CD8-positive, alpha-beta memory T cell (primary cell): ENCODE measurements at places on chromosomes 4 and X. TPM values are rescaled to one million over a fixed set of nuclear protein-coding genes. Genes with fewer than 3 reads are reported as not detected.
A peak's percentile ranks its signal among the peaks of the same experiment; 100 is the strongest.

WAS gene
- 33.5 TPM for polyA plus RNA-seq

GRCh38 chr4:122038896-122039295 lies 87.0 kb upstream of the TRPC3 start:
- no peak for DNase-seq

ABRAXAS1 gene
- polyA plus RNA-seq, result 8.1 TPM

SLC38A5 gene
- polyA plus RNA-seq, result 19.8 TPM

DNA sequence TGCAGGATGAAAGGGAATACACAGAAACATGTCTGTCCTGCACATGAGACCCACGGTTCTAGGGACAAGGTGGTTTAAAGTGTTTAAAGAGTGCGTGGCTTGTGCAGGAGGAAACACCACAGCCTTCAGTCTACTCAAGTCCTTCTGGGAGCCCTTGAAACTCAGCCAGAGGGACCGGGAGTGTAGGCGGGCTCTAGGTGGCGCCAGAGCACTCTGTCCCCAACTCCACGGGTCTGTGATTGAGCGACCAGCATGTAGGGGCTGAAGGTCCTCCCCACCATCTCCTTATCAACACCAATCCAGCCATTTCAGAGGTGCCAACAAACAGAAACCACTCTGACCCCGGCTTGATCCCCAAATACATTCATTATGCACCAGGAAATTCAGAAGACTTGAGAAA lies 82.0 kb upstream of the CLDN34 start:
- peak; percentile 50 for DNase-seq

TRIM75 gene
- not detected for polyA plus RNA-seq

- no peak for DNase-seq
These were observed 106.0 kb downstream of the ADRA2C start for GRCh38 chr4:3871881-3872833.

DNA sequence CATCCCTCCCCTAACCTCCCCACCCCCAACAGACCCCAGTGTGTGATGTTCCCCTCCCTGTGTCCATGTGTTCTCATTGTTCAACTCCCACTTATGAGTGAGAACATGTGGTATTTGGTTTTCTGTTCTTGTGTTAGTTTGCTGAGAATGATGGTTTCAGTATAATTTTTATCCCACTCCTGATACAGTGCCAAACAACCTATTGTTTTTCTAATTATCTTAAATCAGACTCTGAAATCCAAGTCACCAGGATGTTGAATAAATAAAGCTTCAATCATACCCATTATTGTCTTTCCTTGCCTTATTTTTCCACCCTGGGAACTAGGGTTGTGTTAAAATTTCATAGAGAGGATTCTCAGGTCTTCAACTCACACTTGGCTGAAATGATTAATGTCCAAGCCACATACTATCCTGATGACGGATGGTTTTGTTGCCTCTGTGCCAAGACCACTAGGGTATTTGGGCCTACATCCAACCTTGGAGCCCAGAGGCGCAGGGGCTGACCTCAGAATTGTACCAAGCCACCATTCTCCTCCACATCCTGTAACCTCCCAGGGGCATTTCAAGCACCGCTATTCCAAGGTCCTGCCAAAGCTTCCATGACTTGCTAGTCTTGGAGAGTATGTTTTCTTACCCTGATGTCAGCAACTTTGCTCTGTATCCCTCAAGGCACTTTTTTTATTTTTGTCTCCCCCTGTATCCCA lies 332.4 kb downstream of the ARHGAP24 start:
- no peak for DNase-seq

- no peak for DNase-seq
These were observed 18.2 kb downstream of the ANKRD50 start for GRCh38 chr4:124694306-124694705.

GRCh38 chr4:1328267-1329155 lies 18.5 kb upstream of the UVSSA start:
- no peak for DNase-seq

TMPRSS11D gene
- not detected for polyA plus RNA-seq

DNA sequence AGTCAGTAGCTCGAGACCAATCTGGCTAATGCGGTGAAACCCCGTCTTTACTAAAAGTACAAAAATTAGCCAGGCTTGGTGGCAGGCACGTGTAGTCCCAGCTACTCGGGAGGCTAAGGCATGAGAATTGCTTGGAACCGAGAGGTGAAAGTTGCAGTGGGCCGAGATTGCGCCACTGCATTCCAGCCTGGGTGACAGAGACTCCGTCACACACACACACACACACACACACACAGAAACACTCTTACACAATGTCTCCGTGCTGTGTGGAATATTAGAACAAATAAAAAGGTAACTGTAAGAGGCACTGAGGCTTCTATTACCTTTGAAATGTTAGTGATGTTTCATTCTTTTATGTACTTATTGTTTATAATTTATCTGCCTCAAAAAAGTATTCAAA lies 326.6 kb downstream of the GPAT3 start:
- DNase-seq, result no peak

UBA1 gene
- polyA plus RNA-seq, result 178 TPM

DNA sequence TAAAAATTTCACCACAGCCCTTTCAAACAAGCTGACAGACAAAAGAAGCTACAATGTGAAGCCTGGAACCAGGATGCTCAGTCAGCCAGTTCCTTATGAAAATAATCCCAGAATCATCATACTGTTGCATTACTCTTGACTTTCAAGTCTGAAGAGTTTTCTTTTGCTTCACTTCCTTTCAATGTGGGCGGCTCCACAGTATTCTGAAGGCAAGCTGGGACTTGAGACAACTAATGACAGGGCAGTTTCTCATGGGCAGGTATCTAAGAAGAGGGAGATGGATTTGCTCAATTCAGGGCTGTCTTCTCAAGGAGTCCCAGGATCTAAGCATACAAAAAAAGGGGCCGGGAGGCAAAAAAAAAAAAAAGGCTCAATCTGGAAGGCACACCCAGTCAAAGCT lies 173.4 kb downstream of the PAPSS1 start:
- no peak for DNase-seq

STIM2 gene
- 41.4 TPM for polyA plus RNA-seq

GRCh38 chr4:88728146-88728545 lies 30.5 kb upstream of the NAP1L5 start:
- no peak for DNase-seq

AKAP4 gene
- not detected for polyA plus RNA-seq

LYAR gene
- 187 TPM for polyA plus RNA-seq

CHRDL1 gene
- not detected for polyA plus RNA-seq

DNA sequence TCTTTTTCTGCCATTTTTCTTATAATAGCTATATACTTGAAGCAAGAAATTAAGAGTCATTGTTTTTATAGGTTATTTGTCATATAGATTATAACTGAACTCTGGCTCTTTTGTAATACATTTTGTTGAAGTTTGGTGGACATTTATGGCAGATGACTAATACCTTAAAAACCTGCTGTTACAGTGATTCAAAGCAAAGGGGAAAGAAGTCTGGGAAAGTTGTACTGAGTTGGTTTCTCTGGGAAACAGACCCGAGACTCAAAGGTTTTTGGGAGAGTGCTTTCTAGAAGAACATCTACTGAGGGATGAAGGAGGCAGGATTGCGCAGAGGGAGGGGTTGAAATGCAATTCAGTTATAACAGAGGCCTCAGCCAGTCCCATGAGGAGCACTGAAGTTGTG lies 35.9 kb downstream of the NAP1L5 start:
- DNase-seq, result no peak

DNA sequence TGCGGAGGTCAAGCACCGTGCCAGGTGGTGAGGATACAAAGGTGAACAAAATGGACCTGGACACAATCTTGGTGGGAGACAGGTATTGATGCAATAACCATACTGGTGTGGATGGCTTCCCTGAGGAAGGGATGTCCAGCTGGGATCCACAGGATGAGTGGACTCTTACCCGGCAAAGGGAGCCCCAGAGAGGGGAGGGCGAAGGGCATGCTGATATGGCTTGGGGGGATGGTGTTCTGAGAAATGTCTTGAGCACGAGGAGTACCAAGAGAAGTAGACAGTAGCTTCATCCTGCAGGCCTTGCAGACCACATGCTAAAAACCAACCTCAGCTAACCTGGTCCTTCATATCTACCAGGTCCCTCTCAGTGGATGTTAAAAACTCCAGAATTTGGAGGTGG lies 220.8 kb downstream of the NWD2 start:
- DNase-seq, result no peak

GUF1 gene
- polyA plus RNA-seq, result 8.7 TPM

- DNase-seq, result no peak
These were observed 8.1 kb downstream of the JAKMIP1 start for GRCh38 chr4:6192245-6192644.

VSIG1 gene
- 14.9 TPM for polyA plus RNA-seq

ZNF185 gene
- 2.3 TPM for polyA plus RNA-seq

DNA sequence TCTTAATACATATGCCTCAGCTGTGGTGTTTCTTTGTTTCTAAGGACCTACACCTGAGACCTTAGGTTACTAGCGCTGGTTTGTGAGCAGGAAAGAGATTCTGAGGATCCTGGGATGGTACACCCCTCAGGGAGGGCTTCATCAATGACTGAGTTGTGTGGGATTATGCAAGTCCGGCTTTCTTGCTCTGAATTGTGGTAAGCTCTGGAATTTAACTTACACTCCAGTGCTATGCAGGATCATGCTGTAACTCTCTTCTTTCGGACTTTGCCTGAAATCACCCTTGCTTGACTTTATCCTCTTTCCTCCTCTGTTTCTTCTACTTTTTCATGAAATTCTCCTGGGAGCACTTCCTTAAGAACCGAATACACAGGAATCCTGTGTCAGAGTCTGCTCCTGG lies 431.5 kb upstream of the BOD1L1 start:
- no peak for DNase-seq

CXorf49 gene
- polyA plus RNA-seq, result not detected

DNA sequence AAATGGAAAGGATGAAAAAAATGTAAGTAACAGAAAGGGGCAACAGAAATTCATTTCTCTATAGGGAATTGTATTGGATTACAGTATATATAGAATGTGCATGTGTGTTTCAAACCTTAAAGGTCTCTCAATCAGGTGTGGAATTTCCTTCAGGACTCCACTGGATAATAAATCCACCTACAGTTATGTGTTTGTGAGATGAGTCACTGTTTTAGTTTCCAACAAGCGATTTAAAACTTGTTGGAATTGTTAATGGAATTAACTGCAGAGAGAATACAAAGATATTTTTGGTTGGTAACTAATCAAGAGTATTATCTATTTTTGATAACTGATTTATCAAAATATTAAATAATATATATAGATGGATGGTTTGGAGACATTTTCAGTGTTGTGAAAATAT lies 32.8 kb downstream of the CEP44 start:
- no peak for DNase-seq

- DNase-seq, result no peak
These were observed 13.1 kb upstream of the AFF1 start for GRCh38 chr4:86921608-86922252.

- no peak for DNase-seq
These were observed 1.1 kb downstream of the CFAP99 start for GRCh38 chr4:2419814-2420213.

SLC7A11 gene
- polyA plus RNA-seq, result not detected

MGAT4D gene
- not detected for polyA plus RNA-seq

CSAG3 gene
- polyA plus RNA-seq, result not detected

- no peak for DNase-seq
These were observed 76.7 kb upstream of the TAB3 start for GRCh38 chrX:30965767-30966166.

BTC gene
- polyA plus RNA-seq, result not detected

MAGEA10 gene
- not detected for polyA plus RNA-seq

PHKA2 gene
- polyA plus RNA-seq, result 9.7 TPM

GRCh38 chr4:174317531-174317930 lies 33.8 kb downstream of the CEP44 start:
- no peak for DNase-seq

TMEM31 gene
- polyA plus RNA-seq, result not detected

- DNase-seq, result no peak
These were observed 51.1 kb upstream of the PPP2R3B start for GRCh38 chrX:437661-438390.

TNIP3 gene
- polyA plus RNA-seq, result 7.0 TPM

MAGEA11 gene
- not detected for polyA plus RNA-seq

PPP1R3F gene
- polyA plus RNA-seq, result 8.1 TPM

DNA sequence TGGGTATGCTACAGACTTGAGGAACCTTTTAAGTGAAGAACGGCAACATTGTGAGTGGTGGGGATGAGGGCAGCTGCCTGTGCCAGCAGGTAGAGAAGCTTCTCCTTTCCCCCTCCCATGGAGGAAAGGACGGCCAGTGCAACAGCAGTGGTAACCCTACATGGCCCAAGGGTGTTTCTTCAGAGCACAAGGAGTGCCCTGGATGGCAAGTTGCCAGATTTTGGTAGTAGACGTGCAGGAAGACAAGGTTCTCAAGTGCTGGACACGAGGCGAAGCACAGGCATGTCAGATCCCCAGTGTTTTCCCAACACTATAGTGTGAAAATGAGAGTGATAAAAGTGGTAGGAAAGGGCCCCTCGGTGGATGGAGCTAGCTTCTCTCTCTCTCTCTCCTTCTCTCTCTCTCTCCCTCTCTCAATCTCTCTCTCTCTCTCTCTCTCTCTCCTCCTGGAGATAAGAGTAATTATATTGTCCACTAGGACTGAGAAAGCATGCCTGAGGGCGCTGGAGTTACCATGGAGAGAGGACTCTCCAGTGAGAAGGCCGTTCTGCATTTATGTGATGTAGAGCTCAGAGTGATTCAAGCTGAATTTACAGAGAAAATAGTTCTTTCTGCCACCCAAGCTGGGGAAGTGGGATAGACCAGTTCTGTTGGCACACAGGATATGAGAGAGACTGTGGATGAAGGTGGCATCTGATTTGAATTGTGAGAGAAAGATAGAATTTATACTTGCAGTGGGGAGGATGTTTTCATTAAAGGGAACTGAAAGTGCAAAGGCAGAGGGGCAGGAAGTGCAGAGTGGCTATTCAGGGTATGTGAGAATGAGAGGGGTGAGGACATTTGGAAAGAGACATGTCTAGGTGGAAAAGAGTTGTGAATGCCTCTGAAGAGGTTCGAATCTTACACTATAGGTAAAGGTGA lies 25.7 kb upstream of the TRPC3 start:
- no peak for DNase-seq

GRCh38 chrX:470686-471085 lies 84.0 kb upstream of the PPP2R3B start:
- DNase-seq, result no peak

DNA sequence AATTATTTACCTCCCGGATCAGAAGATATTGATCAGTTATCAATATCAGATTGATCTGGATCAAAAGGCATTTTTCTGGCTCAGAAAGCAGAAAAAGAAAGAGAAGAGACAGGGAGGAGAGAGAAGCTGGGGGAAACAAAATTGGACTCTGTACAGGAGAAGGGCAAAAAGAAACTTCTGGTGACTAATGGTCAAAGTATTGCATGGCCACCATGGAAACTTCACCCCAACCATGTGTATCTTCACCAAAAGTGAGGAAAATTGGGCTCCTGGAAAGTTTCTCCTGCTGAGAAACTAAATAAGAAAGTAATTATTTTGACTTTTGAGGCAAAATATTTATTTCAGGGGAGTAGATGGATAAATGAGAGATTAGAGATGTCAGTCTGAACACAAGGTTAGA lies 33.9 kb downstream of the RNF150 start:
- DNase-seq, result no peak

- no peak for DNase-seq
These were observed 1.6 kb downstream of the STK32B start for GRCh38 chr4:5052726-5053425.

LCORL gene
- polyA plus RNA-seq, result 6.9 TPM
